Suprapubic skin (tissue), 4 donors: ENCODE measurements at places on chromosomes 2 and 18. TPM values are rescaled to one million over a fixed set of nuclear protein-coding genes. Genes with fewer than 3 reads are reported as not detected.

DNA sequence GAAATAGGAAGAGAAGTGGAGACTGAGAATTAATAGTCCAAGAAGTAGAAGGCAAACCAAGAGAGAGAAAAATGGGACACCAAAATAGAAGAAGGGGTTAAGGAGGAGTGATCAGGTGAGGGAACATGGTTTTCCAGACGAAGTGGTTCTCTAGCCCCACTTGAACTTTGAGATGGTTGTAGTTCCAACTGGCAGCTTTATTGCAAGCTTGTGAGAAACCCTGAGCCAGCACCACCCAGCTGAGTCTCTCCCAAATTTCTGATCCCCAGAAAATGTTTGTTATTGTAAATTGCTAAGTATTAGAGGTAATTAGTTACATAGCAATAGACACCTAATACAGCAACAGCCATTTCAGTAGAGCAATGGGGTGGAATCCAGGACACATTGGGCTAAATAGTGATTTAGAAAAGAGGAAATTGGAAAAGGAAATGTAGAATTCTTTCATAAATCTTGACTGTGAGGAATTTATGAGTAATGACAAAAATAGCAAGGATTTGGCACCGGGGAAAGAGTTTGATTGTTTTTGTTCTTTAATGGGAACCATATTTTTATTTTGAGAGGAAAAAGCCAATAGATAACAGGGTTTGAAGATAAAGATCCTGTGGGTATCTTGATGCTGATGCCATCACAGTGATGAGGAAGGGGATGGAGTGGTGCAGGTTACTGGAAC, 62.1 kb upstream of the XDH start:
- no peak for DNase-seq
- H3K4me3 ChIP-seq: no peak overlapping the region
- H3K27ac ChIP-seq: no peak overlapping the region
- no peaks in the 10 kb centered on the region for H3K27me3 ChIP-seq

Gene MAIP1
- total RNA-seq: 36.0 TPM

DNA sequence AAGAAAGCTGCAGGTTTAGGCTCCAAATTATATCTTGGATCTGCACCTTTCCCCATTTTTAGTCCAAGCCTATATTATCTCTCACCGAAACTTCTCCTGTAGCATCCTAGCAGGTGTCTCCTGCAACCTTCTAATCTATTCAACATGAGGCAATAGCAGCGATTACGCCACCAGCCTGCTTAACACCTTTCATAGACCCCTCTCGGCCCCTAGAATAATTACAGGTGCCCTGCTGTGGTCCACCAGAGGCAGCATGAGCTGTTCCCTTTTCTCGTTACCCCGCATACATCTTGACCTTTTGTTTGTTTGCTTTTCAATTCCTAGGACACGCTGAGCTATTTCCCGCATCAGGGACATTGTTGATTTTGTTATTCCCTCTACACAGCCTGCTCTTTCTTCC, 361.9 kb downstream of the CYRIA start:
- no peak overlapping the region for H3K27ac ChIP-seq
- H3K4me3 ChIP-seq: no peak overlapping the region
- H3K36me3 ChIP-seq: no peaks in the 10 kb centered on the region
- peaks cover 3% of the 10 kb centered on the region for H3K27me3 ChIP-seq

Gene MDH1B
- total RNA-seq: 0.98 TPM

DNA sequence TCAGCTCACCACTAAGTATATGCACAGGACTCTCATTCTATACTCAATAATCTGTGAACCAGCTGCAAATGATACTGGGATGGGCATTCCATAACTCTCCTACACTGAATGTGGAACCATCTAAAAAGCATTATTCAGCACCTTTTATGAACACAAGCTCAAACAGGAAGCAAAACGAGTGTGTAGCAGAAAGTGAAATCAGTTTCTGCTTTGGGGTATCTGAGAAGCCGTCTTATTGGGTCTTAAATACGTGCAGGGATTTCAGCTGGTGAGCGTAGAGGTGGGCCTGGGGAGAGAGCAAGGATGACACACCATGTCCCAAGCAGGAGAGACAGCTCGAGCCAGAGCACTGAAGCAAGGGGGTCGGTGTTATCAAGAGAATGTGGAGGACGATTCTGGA, 120.0 kb upstream of the TTN start:
- H3K36me3 ChIP-seq: no peaks in the 10 kb centered on the region
- H3K27ac ChIP-seq: no peak overlapping the region
- H3K27me3 ChIP-seq: no peaks in the 10 kb centered on the region

Gene DPP10
- total RNA-seq: not detected

Gene SERPINB10
- 1.9 TPM for total RNA-seq

DNA sequence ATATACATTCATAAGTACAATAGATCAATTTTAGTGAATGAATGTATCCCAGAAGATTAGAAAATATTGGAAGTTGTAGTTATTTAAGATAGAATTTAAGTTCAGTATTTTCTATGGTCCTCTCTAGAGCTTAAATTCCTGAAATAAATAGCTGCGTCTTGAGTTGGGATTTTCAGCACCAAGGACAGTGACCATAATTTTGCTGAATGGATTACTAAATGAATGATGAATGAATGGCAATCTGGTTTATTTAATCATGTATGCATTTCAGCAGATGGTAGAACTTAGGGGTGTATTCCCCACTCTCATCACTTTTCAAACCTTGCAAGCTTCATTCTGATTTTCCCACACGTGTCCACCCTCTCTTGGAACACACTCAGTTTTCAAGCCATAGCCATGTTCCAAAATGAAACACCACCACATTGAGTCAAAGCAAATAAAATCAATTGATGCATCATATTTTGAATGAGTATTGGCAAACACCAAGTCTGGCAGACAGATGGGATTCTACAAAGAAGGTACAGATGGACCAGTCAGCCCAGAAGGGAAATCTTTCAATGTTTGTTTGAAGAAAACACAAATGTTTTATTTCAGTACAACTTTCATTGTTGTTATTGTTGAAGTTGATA, 362.2 kb upstream of the NXPH2 start:
- no peak overlapping the region for H3K27ac ChIP-seq
- no peak overlapping the region for H3K4me3 ChIP-seq
- H3K27me3 ChIP-seq: no peaks in the 10 kb centered on the region
- H3K36me3 ChIP-seq: no peaks in the 10 kb centered on the region

- no peak overlapping the region for H3K4me3 ChIP-seq
- no peak overlapping the region for H3K27ac ChIP-seq
- H3K36me3 ChIP-seq: no peaks in the 10 kb centered on the region
- DNase-seq: no peak
- H3K27me3 ChIP-seq: no peaks in the 10 kb centered on the region
These were observed 86.8 kb downstream of the EML6 start for GRCh38 chr2:54810246-54810645.

- no peaks in the 10 kb centered on the region for H3K27me3 ChIP-seq
- no peak overlapping the region for H3K27ac ChIP-seq
- no peak overlapping the region for H3K4me3 ChIP-seq
- H3K36me3 ChIP-seq: no peaks in the 10 kb centered on the region
These were observed 161.6 kb upstream of the CCDC68 start for GRCh38 chr18:55120896-55121295.

DNA sequence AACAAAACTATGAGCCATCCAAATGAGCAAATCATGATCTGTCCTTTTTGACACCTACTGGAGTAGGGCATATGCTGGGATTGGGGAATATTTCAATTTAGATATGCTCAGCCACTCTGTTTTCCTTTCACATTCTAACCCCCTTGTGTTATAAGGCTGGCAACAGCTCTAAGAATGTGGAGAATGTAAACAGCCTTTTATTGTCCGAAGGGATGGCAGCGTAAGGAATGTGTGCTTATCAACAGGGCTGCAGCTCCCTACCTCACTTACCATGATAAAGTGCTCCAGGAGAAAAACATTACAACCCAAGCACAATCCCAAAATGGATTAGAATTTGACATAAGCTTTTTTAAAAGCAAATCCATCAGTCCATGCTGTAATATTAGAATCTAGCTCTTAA, 2.2 kb downstream of the NXPH2 start:
- no peaks in the 10 kb centered on the region for H3K36me3 ChIP-seq
- no peak overlapping the region for H3K4me3 ChIP-seq
- peaks cover 21% of the 10 kb centered on the region for H3K4me1 ChIP-seq
- peaks cover 66% of the 10 kb centered on the region for H3K27me3 ChIP-seq
- no peak overlapping the region for H3K27ac ChIP-seq

Gene OSGEPL1
- total RNA-seq: 7.9 TPM

- no peak for DNase-seq
- H3K27ac ChIP-seq: no peak overlapping the region
- H3K4me3 ChIP-seq: no peak overlapping the region
- no peaks in the 10 kb centered on the region for H3K27me3 ChIP-seq
- no peaks in the 10 kb centered on the region for H3K4me1 ChIP-seq
These were observed 13.3 kb upstream of the DYM start for GRCh38 chr18:49473721-49474120.

- no peaks in the 10 kb centered on the region for H3K36me3 ChIP-seq
- no peak overlapping the region for H3K27ac ChIP-seq
- no peaks in the 10 kb centered on the region for H3K4me1 ChIP-seq
These were observed 156.6 kb upstream of the ACVR2A start for GRCh38 chr2:147688242-147688641.
